NCI-H2081 treated with DMSO at 0.1 percent for 48 hours (cell line): ENCODE measurements at places on chromosomes 2 and 18.

- DNase-seq: no peak
Measured at GRCh38 chr2:147989809-147990403, 30.6 kb downstream of the ORC4 start.

DNA sequence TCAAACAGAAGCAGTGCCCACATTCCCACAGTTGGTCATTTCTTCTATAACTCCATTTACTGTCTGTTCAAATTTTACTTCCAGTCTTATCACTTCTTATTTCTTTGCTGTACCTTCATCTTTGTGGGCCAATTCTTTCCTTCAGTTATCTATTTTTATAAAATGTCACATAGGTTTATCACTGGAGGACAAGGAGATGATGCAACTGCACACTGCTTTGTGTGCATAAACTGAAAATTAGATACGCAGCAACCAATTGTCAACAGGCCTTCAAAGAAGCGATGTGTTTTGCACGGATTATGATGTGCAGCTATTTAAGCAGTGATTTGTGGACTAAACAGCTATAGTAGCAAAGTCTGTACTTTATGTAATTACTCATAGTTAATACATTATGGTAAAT lies 726.8 kb upstream of the GCFC2 start:
- no peak for DNase-seq

DNA sequence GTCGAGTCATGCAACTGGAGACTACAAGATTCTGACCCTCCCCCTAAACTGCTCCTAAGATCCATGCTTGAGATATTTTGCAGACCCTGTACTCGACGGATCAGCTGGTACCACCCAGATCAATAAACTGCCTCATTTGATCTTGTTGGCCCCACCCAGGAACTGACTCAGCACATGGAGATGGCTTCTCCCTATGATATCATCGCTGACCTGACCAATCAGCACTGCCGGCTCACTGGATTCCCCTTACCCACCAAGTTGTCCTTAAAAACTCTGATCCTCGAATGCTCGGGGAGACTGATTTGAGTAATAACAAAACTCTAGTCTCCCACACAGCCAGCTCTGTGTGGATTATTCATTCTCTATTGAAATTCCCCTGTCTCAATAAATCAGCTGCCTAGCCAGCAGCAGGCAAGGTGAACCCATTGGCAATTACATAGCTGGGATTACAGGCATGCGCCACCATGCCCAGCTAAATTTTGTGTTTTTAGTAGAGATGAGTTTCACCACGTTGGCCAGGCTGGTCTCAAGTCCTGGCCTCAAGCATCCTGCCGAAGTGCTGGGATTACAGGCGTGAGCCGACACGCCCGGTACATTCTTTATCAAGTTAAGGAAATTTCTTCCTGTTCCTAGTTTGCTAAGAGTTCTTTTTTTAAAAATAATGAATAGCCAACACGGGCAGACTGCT lies 43.6 kb downstream of the VPS54 start:
- DNase-seq: no peak

DNA sequence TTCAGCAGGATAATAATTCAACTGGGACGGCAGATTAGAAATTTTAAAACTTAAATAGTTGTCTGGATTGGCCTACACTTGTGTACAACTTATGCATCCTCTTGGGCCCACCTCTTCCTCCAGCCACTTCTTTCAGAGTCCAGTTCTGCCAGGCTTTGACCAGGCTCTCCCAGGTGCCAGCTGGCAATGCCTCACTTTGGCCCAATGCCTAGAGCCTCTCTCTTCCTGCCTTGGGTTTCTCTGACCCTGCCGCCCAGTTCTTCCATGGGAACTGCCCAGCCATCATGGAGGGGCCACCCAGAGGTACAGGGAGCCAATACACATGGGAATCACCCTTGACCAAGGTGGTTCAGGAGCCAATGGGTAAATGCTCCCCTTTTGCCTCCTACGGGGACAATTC lies 135.5 kb downstream of the IRS1 start:
- DNase-seq: no peak

- DNase-seq: no peak
Measured at GRCh38 chr2:183292028-183292427, 167.8 kb downstream of the NUP35 start.

DNA sequence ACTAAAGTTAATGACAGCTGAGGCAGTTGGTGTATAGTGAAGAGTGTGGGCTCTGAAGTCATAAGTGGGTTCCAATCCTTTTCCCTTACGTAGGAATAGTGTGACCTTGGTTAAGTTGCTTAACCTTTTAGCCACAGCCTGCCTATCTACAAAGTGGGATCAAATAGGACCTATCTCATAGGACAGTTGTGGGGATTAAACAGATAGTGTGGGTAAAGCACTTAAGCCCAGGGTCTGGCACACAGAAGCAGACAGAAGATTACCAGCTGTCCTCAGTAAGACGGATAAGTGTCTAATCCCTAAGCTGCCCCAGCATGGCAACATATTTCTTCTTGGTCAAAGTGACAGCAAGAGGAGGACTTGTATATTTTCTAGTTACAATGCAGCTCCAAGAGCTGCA lies 28.2 kb downstream of the UBE2F start:
- no peak for DNase-seq

DNA sequence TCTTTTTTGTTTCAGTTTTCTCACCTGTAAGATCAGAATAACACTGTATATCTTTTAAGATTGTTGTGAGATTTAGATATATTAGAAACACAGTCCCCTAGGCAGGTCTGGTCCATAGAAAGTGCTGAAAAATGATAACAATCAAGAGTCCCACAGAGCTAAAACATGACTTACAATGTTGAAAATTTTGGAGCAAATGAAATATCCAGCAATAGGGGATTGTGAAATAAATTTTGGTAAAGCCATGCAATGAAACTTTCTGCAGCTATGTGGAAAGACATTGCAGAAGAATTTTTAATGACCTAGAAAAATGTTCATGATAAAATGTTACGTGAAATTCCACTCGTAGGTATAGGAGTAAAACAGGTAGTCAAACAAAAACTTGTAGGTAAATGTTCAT lies 127.6 kb upstream of the SERPINE2 start:
- no peak for DNase-seq

- DNase-seq: no peak
Measured at GRCh38 chr2:101223814-101224231, 28.9 kb upstream of the CNOT11 start.

GRCh38 chr18:79784965-79785770 lies 12.6 kb upstream of the KCNG2 start:
- no peak for DNase-seq

GRCh38 chr2:68083346-68083745 lies 20.5 kb upstream of the C1D start:
- no peak for DNase-seq

- DNase-seq: no peak
Measured at GRCh38 chr2:25252291-25253152, 84.1 kb upstream of the POMC start.

GRCh38 chr2:217938036-217938435 lies 64.8 kb downstream of the TNS1 start:
- DNase-seq: no peak

DNA sequence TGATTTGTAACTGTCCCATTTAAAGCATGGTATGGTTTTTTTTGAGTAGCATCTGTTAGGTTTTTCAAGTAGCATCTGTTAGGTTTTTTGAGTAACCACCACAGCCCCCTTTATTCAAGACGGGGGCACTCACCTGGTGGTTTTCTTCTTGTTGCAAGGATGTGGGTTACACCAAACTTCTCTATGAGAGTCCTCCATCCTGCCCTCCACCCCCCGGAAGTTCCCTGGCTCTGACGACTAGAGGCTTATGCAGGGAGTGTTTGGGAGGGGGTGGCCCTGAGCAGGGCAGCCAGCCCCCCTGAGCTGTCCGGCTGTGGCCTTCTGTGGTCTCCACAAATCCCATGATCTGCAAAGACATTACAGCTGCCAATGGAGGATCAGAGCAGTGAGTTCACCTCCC lies 39.3 kb downstream of the MTCL1 start:
- no peak for DNase-seq

- no peak for DNase-seq
Measured at GRCh38 chr2:129936334-129936934, 43.0 kb upstream of the RAB6C start.

- no peak for DNase-seq
Measured at GRCh38 chr2:197207106-197207505, 103.5 kb downstream of the ANKRD44 start.

DNA sequence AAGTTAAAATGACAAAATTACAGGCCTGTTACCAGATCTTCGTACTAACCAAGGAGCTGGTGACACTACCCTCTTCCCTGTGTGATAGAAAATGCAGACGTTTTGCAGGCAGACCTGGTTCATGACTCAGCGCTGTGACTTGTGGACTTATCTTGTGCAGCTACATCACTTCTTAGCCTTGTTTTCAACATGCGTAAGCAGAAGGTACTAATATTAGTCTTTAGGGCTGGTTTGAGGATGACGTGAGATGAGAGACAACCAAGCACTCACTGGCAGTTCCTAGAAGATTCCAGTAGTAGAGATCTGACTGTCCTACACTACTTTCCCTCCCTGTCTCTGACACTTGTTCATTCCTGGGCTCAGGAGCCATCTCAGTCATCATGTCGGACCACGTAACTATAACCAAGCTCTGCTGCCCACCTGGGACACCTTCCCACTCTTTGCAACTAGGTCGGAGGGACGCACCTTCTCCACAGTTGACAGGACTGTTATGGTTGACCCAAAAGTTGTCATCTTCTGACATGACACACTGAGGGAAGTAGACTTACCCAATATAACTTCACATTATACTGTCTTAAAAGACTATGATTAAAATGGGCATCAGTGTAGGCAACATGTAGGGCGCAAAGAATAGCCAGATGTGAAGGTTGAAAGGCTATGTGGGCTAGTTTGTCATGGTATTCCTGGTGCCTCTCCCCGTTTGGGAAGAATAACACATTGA lies 64.8 kb downstream of the TNFRSF11A start:
- DNase-seq: no peak

DNA sequence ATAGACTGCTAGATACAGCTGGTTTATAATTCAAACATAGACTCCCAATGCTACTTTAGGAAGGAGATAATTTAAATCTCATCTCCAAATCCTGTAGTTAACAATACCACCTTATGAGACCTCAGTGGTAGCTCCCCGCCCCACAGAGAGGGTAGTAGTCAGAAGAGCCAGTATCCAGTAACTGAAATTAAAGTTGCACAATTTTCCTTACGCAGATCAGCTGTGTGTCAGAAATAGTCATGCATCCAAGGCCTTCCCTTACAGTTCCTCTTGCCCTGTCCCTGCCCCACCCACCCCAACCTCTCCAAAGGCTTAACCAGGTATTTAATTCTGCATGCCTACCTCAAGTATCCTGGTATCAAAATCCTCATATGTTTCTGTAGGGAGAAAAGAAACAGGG lies 15.5 kb downstream of the MRPS5 start:
- no peak for DNase-seq

DNA sequence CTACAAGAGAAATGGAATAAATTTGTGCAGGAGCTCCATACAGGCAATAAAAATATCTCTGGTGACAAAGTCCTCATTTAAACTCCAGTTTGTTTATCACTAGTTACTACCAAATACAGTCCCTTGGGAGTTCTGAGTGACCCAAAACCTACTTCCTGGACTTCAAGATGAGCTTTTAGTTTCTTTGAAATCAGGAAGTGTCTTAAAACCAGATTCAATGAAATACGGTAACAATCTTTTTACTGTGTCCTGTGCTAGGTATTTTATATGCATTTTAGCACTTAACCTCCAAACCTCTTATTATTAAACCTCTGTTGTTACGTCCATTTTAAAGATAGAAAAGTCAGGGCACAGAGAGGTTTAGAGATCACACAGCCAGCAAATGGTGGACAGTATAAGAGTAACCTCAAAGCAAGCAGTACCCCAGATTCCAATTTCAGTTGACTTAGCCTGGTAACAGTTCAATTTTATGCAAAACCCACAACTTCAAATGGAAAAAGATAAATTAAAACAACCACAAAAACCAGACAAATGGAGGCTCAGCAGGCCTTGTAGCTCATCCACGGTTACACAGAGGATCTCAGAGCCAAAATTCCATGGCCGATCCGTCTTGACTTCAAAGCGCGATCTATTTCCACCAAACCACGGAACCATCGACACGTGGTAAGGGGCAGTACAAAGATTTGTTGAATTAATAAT lies 1.3 kb upstream of the KCMF1 start:
- DNase-seq: no peak

- DNase-seq: no peak
Measured at GRCh38 chr2:235563056-235563910, 69.4 kb downstream of the AGAP1 start.

DNA sequence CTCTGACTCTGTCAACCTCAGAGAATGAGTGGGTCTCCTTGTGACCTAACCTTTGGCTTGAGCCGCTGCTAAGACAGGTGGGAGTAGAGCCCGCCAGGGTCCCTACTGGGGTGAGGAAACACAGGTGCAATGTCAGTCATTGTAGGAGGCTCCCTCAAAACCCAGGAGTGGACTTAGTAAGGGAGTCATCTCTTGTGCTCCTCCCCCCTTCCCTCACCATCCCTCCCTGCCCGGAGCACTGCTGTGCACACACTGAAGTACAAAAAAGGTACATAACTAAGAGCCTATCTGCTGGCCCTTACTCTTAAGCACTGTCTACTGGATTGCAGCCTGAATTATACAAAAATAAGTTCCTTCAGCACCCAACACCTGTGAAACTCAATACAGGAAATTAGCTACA lies 77.2 kb downstream of the MYO3B start:
- DNase-seq: no peak

GRCh38 chr2:230130668-230131364 lies 62.1 kb upstream of the SLC16A14 start:
- DNase-seq: no peak

DNA sequence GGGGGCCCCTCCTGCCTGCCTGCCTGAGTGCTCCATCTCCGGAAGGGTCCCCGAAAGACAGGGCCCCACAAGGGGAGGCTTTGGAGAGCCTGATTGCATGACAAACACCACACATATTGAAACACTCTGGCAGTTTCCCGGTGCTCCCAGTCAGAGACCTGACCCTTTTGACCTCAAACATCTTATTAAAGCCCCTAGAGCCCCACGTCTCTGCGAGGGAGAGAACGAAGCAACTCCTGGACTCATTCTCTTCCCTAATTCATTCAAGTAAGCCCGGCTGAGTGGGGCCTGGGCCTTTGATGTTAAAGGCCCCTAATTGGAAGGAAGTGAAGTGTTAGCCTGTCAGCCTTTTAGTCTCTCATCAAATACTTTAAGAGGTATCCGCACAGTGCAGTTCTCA lies 335.6 kb downstream of the CYRIA start:
- DNase-seq: no peak

DNA sequence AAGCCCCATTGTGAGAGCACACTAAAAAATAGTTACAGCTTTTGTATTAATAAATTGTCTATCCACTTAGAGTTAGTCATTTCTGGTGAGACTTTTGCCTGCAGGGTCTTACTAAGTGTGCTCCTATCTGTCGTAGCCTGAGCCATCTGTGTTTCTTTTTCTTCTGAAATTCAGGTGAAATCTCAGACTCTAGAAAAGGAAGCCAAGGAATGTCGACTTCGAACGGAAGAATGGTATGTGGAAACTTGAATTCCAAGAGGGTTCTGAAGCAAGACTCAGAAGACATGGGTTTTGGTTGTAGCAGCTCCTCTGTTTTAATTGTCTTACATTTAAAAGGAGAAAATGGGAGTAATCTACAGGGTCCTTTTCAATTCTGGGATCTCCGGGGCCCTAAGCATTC lies 70.0 kb upstream of the STON1 start:
- DNase-seq: no peak

- no peak for DNase-seq
Measured at GRCh38 chr2:205198140-205198525, 484.2 kb upstream of the NRP2 start.
